ENCODE measurements at places on chromosomes 5 and 9. TPM values are rescaled to one million over a fixed set of nuclear protein-coding genes. Genes with fewer than 3 reads are reported as not detected.

MARCOL gene
- not detected for total RNA-seq

SPINK7 gene
- not detected for total RNA-seq

NR5A1 gene
- 0.69 TPM for total RNA-seq

LCN15 gene
- total RNA-seq = not detected

ANGPTL2 gene
- 4.2 TPM for total RNA-seq

SNCAIP gene
- 48.2 TPM for total RNA-seq

PCDHGB5 gene
- 24.0 TPM for total RNA-seq

LCN9 gene
- total RNA-seq = not detected

RORB gene
- total RNA-seq = 18.7 TPM

SET gene
- 418 TPM for total RNA-seq

CDC20B gene
- total RNA-seq = 1.6 TPM

ENTPD2 gene
- 3.2 TPM for total RNA-seq

SHC3 gene
- total RNA-seq = 42.0 TPM

GCNT4 gene
- 0.92 TPM for total RNA-seq

RMRP gene
- 144,204 TPM for total RNA-seq
